ENCODE measurements at places on chromosomes 7 and 10.

GRCh38 chr7:49703337-49703736 is 70.1 kb upstream of the VWC2 start:
- no peak for DNase-seq

GRCh38 chr10:10831085-10831484 is 186.6 kb upstream of the CELF2 start:
- DNase-seq, result no peak

DNA sequence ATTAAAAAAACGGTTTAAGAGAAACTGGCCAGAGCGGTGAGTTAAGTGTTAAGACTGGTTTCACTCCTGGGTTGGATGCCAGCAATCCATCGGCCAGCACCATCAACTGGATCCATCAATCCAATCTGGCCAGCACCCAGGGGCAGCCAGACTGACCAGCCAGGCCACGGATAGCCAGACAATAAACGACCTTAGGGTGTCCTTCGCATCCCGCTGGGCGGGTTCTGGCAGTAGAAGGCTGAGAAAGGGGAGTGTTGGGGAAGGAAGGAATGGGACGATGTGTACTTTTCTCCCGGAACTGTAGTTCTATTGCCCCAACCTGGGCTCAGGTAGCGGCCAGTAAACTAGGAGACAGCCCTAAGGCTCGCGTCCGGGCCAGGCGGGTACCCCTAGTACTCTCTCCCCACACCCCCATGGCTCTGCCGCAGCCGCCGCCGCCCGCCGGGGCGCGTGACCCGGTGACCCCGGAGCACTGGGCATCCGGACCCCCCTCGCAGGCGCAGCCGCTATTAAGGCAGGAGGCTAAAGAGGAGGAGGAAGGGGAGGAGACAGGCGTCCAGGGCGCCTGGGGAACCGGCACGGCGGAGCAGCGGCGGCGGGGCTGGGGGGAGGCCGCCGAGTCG is at the start of gene CASD1:
Gene CASD1 (plus strand): TSS at position 546 of the 623 bp plus-strand sequence. CDS start 276 bp downstream, outside the sequence.
- peak; percentile 89 for DNase-seq

DNA sequence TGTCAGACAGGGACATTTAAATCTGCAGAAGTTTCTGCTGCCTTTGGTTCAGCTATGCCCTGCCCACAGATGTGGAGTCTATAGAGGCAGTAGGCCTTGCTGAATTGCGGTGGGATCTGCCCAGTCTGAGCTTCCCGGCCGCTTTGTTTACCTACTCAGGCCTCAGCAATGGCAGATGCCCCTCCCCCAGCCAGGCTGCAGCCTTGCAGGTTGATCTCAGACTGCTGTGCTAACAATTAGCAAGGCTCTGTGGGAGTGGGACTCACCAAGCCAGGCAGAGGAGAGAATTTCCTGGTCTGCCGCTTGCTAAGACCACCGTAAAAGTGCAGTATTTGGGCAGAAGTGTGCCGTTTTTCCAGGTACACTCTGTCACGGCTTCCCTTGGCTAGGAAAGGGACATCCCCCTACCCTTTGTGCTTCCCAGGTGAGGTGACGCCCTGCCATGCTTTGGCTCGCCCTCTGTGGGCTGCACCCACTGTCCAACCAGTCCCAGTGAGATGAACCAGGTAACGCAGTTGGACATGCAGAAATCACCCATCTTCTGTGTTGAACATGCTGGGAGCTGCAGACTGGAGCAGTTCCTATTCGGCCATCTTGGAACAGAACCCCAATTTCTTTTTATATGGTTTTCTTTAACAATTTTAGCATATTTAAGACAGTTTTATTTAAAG is 28.4 kb upstream of the VWDE start:
- DNase-seq, result no peak

GRCh38 chr7:1669954-1670893 is at the start of gene ELFN1:
TSS of gene ELFN1 (plus strand) at chr7:1670277. CDS start at chr7:1744597, 74,320 bp downstream.
- peak; percentile 47 for DNase-seq
